ENCODE measurements at places on chromosomes 6 and 20.

DNA sequence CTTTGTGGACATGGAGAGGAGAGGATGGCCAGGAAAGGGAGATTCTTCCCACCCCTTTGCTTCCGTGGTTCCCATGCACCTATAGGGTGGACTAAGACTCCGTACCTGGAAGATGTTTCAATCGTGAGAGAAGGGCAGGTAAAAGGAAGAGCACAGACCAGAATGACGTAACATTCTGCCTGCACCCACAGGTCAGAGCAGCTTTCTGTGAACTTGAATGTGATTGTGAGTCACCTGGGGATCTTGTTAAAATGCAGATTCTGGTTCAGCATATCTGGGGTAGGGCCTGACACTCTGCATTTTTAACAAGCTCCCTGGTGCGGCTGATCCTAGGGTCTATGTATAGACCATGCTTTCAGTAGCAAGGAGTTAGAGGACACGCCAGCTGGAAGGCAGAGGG lies 164.1 kb upstream of the SGK1 start:
- DNase-seq: no peak

DNA sequence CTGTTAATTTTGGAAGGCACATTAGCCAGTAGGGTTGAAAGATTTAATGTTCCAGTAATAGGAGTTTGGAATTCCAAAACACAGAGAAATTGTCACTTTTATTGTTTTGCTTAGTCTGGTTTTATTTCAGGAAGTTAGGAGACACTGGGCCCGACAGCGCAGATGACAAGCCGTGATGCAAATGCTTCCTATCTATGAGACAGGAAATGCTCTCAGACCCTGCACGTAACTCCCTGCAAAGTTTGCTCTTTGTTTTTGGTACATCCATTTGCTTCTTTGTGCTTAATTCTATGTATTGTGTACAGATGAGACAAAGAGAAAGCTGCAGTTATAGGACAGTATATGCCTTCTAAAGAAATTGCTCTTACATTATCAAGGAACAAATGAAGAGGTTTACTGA lies 201.6 kb upstream of the SGK1 start:
- peak; percentile 46 for DNase-seq

DNA sequence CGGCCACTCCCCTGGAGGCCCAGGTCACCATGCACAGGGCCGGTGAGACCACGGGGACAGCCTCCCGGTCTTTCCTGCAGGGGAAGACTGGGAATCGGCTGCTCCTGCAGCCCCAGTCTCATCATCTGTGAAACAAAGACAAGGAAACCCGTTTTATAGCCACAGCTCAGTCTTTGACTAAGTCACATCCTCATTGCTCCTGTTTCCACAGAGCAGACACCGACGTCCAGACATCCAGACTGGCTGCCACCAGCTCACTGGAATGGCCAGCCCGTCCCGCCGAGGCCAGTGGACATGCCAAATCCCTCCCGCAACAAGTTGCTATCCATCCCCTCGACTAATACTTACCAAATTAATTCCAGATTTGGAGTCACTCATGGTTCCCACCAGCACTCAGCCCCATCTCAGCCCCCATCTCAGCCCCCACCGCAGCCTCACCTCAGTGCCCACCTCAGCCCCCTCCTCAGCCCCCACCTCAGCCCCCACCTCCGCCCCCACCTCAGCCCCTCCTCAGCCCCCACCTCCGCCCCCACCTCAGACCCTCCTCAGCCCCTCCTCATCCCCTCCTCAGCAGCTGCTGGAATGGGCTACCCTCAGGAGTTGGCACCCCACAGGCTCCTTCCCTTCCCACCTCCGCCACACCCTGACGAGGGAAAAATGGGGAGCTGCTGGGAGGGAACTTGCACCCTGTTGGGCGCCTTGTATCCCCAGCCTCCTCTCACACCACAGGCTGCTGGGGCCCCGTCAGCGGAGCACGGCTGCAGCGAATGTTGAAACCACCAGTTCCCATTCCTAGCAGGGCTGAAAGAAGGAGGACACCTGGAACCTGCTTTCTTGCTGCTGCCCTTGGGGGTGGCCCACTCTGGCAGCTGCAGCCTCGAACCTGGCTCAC lies 48.7 kb downstream of the YTHDF1 start:
- DNase-seq: no peak

GRCh38 chr20:57598060-57598459 lies 22.2 kb downstream of the ZBP1 start:
- DNase-seq: no peak

DNA sequence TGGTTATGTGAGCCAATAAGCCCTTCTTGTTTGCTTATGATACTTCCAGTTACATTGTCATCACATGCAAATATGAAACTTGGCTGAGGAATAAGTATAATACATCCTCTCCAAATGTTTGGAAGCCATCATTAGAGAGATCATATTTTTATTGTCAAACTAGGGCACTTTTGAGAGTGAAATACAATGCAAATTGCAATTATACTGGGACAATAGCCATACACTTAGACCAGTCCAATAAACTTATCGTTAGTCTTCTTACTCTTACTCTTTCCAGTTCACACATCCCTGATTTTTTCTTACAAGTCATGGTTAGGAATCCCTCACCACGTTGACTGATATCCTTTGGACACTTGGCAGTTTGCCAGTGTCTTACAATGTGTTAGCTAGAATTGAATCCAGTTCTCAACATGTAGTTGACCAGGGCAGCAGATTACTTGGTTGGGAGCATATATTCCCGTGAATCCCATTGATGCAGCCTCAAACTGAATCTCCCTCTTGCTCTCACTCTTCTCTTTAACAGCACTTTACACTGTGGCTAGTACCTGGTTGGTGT lies 519.7 kb upstream of the ID4 start:
- DNase-seq: no peak

DNA sequence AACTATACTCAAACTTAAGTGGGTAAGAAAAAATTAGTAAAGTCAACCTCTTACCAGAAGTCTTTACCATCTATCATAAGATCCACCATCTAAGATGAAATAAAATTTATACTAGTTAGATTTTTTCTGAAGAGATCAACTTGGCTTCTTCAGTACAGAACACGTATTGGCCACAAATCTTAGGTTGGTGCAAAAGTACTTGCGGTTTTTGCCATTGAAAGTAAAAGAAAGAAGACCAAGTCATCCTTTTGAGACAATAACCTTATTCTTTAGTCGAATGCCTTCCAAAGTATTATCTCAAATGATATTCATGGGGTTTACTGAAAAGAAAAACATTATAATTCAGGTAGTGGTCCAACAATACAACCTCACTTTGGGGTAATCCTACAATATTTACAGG lies 292.6 kb upstream of the PTCHD4 start:
- DNase-seq: no peak

DNA sequence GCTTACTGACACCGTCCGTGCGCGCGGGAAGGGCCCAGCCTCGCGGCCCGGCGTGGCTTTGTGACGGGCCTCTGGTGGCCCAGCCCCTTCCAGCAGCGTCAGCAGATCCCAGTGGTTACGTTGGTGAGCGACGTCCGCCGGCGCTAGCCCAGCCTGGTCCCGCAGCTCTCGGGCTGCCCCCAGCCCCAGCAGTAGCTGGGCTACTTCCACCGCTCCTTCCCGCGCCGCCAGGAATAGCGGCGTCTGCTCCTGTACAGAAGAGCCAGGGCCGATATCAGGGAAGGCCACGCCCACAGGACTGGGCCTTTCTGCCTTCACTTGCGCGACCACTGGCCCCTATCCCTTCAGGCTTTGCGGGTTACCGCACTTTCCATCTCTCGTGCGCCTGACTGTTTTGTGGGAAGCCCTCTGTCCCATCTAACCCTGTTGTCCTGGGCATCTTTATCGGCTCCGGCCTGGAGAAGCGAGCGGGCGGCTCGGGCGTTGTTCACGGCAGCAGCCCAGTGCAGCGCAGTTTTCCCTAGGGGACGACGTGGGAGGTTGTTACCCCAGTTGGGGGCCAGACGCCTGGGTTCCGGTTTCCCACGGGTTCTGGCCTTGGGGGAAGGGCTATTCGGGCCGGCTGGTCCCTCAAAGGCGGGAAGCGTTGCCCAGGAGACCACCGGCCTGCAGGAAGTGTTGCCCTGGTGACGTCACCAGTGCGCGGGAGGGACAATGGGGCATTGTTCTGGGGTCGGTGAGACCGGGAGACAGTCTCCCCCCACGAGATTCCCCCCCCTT lies 3.6 kb upstream of the GPSM3 start:
- peak; percentile 38 for DNase-seq

DNA sequence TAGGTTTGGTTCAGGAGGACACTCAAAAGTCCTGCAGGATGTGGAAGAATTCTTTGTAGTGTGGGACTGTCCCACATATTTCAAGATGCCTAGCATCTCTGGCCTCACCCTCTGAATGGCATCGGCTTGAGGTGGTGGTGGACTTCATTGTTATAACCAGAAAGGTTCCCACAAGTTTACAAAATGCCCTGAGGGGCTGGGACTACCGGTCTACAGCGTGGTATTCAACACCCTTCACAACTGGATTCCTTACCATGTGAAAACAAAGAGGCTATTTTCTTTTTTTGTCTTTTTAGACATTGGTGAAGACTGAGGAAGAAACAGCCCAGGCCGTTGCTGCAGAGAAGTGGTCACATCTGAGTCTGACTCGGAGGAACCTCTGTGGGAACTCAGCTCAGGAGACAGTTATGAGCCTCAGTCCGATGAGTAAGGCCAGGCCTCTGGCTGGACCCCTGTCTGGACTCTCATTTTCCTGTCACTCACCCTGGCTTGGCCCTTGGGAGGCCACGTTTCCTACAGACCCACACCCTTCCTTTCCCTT lies 15.2 kb downstream of the PGBD1 start:
- DNase-seq: no peak

DNA sequence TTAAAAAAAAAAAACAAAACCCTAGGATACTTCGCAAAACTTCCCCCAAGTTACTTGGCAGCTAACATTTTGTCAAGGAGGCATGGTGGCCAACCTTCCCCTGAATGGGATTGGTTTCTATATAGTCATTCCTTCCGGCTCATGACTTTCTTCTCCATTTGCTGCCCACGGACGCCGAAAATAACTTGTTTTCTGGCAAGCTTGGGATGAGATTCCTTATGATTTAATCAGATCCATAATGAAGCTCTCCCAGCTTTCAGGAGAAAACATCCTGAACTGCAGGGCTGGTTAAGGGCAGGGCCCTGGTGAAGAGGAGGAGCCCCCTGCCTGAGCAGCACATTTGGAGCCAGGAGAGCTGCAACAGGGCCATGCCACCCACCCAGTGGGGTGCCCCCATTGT lies 49.9 kb downstream of the PPP1R16B start:
- no peak for DNase-seq

- DNase-seq: no peak
Observed at GRCh38 chr6:72421387-72421786, 200.5 kb upstream of the KCNQ5 start.

- no peak for DNase-seq
Observed at GRCh38 chr20:54058420-54059139, 11.8 kb downstream of the BCAS1 start.

DNA sequence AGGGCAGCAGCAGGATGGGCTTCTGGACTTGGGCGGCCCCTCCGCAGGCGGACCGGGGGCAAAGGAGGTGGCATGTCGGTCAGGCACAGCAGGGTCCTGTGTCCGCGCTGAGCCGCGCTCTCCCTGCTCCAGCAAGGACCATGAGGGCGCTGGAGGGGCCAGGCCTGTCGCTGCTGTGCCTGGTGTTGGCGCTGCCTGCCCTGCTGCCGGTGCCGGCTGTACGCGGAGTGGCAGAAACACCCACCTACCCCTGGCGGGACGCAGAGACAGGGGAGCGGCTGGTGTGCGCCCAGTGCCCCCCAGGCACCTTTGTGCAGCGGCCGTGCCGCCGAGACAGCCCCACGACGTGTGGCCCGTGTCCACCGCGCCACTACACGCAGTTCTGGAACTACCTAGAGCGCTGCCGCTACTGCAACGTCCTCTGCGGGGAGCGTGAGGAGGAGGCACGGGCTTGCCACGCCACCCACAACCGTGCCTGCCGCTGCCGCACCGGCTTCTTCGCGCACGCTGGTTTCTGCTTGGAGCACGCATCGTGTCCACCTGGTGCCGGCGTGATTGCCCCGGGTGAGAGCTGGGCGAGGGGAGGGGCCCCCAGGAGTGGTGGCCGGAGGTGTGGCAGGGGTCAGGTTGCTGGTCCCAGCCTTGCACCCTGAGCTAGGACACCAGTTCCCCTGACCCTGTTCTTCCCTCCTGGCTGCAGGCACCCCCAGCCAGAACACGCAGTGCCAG lies at the start of gene TNFRSF6B:
TSS of gene TNFRSF6B (plus strand) at position 25 of the 729 bp plus-strand sequence. CDS start at position 141, 116 bp downstream.
- no peak for DNase-seq

DNA sequence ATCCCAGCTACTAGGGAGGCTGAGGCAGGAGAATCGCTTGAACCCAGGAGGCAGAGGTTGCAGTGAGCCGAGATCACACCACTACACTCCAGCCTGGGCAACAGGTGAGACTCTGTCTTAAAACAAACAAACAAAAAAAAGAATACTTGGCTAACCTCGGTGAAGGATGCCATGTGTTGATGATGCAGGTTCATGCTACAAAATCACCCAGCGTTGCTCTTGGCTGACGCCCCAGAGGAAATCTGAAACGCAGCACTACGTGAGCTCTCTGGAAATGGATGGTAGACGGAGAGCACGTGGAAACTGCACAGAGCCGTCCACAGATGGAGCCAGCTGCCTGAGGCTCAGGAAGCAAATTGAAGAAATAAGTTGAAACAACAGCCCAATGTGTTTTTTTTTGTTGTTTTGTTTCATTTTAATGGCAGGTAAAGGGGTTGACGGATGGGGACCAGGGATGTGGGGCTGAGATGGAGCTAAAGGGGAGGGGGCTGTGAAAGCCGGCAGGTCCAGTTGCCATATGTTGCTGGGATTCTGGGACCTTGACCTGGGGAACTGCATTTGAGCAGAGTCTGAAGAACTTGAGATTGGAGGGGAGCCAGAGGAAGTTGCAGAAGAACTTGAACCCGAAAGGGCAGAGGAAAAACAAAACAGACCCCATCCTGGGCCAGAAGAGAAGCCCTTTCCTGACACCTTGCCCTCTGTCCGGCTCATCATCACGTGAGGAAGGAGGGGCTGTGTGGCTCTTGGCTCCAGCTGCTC lies 12.8 kb upstream of the MANBAL start:
- DNase-seq: no peak
